Thoracic aorta (tissue), 2 donors: ENCODE measurements at places on chromosomes 3 and 15. TPM values are rescaled to one million over a fixed set of nuclear protein-coding genes. Genes with fewer than 3 reads are reported as not detected.

The CX3CR1 gene
- total RNA-seq, result 0.28 TPM

- H3K27ac ChIP-seq, result no peak overlapping the region
- H3K36me3 ChIP-seq, result no peaks in the 10 kb centered on the region
- no peaks in the 10 kb centered on the region for H3K27me3 ChIP-seq
- DNase-seq, result no peak
- H3K4me3 ChIP-seq, result no peak overlapping the region
These were observed 74.7 kb downstream of the DCUN1D1 start for GRCh38 chr3:182905623-182906022.

The CHRD gene
- total RNA-seq, result 21.7 TPM

DNA sequence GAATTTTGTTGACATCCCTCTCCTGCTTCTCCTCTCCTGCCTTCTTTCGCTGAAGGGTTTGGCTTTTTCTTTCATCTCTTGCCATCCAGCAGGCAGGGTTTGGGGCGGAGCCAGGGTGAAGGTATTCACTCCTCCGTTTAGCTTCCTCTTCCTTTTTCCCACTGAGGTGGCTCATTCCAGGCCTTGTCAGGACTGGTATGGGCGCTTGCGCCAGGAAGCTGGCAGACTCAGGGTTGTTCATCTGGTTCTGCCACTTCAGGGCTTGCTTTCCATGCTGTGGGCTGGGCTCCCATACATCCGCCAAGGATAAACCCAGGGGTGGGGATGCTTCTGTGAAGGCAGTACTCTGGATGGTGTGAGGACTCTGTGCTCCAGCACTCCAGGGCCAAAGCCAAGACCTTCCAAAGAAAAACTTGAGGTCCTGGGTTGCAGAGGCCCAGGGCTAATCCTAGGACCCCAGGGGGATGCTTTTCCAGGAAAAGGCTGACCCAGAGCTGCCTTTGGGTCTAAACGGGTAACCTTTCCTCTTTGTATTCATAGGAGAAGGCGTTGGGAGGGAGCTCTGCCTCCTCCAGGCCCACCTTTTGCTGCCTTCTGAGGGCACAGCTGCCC is 7.7 kb upstream of the AMOTL2 start:
- no peaks in the 10 kb centered on the region for H3K27me3 ChIP-seq
- H3K27ac ChIP-seq, result no peak overlapping the region
- H3K4me1 ChIP-seq, result no peaks in the 10 kb centered on the region
- H3K36me3 ChIP-seq, result no peaks in the 10 kb centered on the region
- no peak for DNase-seq
- H3K4me3 ChIP-seq, result no peak overlapping the region

GRCh38 chr15:39589815-39590644 is 9.2 kb downstream of the THBS1 start:
- peaks cover 14% of the 10 kb centered on the region for H3K36me3 ChIP-seq
- no peak for DNase-seq
- no peak overlapping the region for H3K27ac ChIP-seq
- H3K27me3 ChIP-seq, result no peaks in the 10 kb centered on the region
- H3K4me3 ChIP-seq, result no peak overlapping the region
- no peaks in the 10 kb centered on the region for H3K4me1 ChIP-seq

DNA sequence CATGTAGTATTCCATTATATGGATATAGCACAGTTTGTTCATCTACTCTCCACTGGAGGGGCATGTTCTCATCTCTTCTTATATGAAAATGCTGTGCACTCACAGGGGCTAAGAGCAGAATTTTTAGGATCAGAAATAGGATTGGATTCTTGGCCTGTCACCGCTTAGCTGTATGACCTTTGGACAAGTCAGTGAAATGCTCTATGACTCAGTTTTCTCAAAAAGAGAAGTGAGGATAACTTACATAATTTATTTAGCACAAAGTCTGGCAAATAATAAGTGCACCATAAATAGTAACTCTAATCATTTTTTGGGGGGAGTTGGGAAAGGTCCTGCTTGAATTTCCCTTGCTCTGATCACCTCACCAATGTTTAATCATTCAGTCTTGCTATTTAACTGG is 103.7 kb upstream of the LRIG1 start:
- no peaks in the 10 kb centered on the region for H3K4me1 ChIP-seq
- no peak for DNase-seq
- H3K27ac ChIP-seq, result no peak overlapping the region
